NCI-H2081 treated with DMSO at 0.1 percent for 48 hours (cell line): ENCODE measurements at places on chromosomes 4 and X.
A peak's percentile ranks its signal among the peaks of the same experiment; 100 is the strongest.

DNA sequence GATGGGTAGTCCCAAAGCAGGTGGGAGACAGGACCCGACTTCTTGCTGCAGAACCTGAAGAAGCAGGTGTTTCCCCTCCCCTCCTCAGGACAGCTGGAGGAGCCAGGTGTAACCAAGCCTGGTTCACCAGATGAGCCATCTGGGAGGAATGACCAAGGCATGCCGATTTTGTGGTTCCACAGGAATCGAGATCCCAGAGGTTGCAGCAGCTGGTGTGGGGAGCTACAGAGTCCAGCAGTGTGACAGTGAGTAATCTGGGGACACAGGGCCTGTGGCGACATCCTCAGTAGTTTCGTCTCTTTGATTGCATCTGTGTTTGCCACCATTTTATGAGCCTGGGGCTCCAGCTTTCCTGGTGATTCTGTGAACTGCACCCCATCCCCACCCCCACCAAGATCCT lies 2.6 kb upstream of the NDP start:
- no peak for DNase-seq

- DNase-seq = no peak
These were observed 94.9 kb upstream of the NDP start for GRCh38 chrX:44068043-44068442.

DNA sequence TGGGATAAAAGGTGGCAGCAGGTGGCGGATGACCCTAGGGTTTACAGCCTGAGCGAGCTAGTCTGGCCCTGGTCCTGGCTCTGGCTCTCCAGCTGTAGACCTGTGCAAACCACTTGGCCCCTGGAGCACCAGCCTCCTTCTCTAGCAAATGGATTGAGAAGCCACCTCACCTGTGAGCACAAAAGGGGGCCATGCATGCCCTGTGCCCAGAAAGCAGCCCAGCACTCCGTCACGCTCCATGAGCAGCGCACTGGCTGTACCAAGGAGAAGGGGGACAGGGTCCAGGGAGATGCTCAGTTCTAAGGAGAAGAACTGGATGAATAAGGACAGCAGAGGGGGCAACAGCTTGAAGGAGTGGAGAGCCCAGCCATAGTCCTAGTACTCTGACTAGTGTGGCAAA lies 46.9 kb upstream of the C4orf50 start:
- DNase-seq = no peak

GRCh38 chr4:56575820-56576429 lies 70.3 kb downstream of the ARL9 start:
- no peak for DNase-seq

DNA sequence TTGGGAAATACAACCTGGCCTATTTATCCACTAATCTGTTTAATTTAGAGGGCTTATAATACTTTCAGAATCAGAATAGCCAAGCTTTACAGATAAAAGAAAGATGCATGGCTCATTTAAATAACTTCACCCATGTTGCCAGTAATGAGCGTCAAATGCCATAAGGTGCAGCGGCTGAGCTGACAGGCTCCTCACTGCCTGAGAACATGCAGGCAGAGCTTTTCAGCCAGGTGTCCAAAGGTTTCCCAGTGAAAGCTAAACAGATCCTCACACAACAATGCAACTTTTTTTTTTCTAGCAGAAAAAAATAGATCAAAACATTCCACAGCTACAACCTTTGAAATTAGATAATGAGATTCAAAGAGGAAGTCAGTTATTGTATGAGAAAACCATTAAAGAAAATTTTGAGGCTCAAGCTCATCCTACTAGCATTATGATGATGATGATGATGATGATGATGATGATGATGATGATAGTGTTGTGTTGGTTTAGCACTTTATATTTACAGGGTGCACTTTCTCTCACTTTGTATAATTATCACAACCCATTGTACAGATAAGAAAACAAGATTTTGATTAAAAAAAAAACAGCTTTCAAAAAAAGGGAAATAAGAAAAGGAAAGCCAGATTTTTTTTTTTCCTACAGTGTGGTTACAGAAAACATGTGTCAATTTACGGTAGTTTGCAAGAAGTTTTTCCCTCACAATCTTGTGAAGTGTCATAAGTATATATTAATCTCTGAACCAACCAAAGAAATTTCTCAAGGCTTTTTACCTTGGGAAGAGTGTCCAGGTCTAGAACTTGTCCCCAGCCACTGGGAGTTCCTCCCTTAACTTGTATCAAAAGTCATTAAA lies 12.2 kb upstream of the TNIP3 start:
- DNase-seq = no peak

GRCh38 chr4:21377046-21377445 lies 571.5 kb downstream of the KCNIP4 start:
- DNase-seq = no peak

GRCh38 chrX:53883196-53883595 lies 161.1 kb downstream of the PHF8 start:
- no peak for DNase-seq

DNA sequence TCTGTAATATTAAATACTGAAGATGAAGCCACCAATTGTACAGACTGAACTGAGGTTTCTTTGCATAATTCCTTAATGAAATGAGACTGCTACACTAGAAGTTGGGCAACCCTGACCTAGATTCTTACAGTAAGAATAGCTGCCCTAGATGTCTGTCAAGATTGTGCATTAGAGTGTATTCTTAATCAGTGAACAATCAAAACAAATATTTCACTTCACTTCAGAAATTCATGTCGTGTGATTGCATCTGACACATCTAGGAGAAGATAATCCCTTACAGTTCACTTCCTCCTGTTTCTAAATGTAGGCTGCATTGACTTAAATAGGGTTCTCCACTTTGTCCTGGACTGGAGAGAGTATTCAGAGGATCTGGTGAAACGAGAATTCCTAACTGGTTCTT lies 283.1 kb downstream of the HNRNPD start:
- DNase-seq = no peak

- no peak for DNase-seq
These were observed 54.3 kb upstream of the INTU start for GRCh38 chr4:127578491-127578890.

DNA sequence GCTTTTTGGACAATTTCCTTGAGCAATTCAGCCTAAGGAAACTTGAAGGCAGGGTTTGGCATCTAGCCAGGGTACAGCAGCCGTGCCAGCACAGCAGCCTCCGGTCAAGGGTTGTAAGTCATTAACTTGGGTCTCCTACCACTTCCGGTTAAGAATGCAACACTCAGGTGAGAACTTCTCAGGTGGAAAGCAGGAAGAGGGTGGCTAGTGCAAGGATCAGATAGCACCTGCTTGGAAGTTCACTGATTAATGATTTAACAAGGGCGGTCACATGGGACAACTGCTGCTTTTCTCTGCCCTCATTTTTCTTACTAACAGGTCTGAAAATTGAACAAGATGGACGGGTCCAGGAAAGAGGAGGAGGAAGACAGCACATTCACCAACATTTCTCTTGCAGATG lies 30.1 kb upstream of the SCOC start:
- no peak for DNase-seq

DNA sequence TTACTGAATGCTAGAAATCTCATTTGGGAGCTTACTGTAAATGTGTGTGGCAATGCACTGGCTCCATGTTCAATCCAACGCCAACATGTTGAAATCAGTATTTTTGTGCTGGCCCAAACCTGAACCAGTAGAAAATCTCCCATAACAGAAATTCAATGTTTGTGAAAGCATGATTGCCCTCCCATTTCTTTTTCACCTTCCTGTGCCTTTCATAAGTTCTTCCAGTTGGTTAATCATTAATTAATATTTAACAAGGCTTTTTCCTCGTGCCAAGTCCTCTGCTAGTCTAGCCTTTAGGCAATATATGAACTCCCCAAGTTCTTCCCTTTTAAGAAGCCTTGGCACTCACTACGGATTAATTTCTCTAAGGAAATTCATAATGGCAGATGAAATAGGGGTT lies 1.3 kb upstream of the PLS3 start:
- no peak for DNase-seq

GRCh38 chrX:104660092-104660491 lies 94.1 kb downstream of the IL1RAPL2 start:
- DNase-seq = no peak

DNA sequence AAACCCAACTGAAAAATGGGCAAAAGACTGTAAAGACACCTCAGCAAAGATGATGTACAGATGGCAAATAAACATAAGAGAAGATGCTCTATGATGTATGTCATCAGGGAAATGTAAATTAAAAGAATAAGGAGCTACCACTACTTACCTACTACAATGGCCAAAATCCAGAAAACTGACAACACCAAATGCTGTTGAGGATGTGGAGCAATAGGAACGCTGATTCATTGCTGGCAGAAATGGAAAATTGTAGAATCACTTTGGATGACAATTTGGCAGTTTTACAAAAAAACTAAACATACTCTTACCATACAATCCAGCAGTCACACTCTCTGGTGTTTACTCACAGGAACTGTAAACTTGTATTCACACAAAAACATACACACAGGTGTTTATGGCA lies 222.3 kb upstream of the LDB2 start:
- no peak for DNase-seq

- no peak for DNase-seq
These were observed 180.4 kb downstream of the NR3C2 start for GRCh38 chr4:148261848-148262247.

DNA sequence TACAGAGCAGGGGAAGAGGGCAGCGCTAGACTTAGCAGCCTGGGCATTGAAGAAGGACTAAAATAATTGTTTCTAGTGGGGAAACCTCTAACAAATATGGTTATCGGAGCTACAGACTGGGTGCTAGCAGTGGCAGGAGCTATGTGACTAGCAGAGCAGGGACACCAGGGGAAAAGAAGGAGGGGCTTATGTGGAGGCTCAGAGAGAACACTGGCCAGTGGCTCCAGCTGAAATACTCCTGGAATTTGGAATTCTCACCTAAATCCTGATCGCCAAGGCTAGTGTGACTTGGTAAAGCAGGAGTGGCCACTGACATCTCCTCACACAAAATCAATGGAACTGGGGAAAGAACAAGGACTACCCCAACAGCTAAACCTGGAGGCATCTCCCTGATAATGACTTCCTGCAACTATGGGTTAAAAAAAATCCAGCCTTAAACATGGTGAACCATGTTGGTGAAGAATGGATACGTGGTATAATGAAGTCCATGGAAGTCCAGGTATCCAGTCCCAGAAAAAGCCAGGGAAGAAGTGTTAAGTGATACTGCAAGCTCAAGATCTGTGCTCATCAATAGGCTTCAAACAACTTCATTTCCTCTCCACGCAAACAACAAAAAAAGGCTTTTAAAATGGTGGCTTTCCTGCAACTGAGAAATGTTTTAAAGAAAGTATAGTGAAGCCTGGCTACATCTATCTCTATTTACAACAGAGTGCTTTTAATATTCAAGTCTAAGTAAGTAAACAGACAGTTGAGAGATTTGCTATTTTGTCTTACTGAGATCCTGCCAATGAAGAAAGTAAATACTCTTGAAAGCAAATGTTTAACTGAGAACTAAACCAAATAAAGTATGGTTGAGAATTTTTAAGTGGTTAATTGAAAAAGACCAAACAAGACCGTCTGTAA lies 1.8 kb downstream of the TAPT1 start:
- DNase-seq = no peak

GRCh38 chr4:23889814-23890341 lies at the start of gene PPARGC1A:
TSS of gene PPARGC1A (minus strand) at chr4:23890047. CDS start at chr4:23889957, 90 bp downstream.
- DNase-seq = peak; percentile 63

- DNase-seq = no peak
These were observed 65.7 kb downstream of the SERPINA7 start for GRCh38 chrX:105972690-105973386.

GRCh38 chrX:55796496-55796895 lies 78.9 kb downstream of the RRAGB start:
- no peak for DNase-seq

- no peak for DNase-seq
These were observed 411.5 kb downstream of the IQCM start for GRCh38 chr4:149404143-149404542.

DNA sequence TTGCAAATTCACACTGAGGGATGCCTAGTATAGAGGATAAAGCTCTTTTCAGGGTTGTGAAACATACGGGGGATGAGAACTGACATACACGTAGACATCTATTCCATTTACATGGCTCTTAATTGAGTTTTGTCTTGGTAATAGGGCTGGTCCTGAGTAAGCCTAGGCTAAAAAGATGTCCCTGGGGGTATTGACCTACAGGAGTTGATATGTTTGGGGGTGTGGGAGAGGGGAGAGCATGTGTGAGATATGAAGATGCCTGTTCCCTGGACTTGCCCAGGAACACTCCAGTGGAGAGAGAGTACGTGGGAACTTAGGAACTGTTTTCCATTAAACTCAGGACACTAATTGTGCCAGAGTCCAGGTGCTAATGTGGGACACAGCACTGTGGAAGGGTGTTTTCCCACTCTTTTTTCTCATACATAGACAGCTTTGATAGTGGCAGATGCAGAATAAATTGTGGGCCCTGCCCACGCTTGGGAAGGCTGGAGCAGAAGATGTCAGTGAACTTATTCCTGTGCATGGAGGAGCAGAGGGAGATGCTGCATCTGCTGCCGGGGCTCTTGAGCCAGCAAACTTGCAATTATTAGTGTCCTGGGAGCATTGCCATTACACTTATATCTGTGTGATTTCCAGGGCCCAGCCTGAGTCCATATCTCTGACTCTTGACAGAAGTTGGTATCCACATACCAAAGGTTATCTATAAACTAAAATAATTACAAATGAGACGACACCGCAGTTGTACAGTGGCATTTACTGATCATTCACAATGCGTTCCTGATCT lies 20.7 kb downstream of the SYNPO2 start:
- no peak for DNase-seq

DNA sequence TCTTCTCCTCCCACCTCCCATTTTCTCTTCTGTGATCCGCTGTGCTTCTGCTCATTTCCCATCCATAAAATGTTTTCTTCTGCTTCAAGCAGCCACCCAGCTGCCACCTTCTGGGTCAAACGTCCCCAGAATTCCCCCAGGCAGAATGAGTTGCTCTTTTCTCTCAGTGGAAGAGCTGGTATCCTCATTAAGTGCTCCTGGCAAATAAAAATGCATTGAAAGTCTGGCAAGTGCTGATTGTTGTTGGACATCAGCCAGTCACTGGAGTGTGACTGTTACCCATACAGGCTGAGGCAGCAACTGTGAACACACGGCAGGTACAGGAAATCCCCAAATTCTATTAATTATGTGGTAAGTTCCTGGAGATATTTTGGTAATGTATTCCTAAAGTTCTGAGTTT lies 52.6 kb downstream of the LIMCH1 start:
- DNase-seq = peak; percentile 87

DNA sequence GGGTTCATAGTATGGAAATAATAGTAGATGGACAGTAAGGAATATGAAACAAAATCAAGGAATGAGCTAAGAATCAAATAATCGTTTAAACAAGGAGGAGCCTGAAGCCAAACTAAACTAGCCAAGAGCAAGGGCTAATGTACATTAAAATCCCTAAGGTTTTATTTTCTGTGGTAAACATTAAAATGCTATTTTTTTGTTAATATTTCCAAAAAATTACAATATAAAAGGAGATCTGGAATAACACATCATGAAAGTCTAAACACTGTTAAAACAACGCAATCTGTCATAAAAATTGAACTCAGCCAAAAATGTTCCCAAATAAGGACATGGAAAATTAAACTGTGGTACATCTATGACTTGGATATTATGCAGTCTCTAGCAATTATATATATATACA lies 188.2 kb downstream of the RNF150 start:
- DNase-seq = no peak

- DNase-seq = no peak
These were observed 30.9 kb upstream of the ELF2 start for GRCh38 chr4:139207873-139208403.

- DNase-seq = no peak
These were observed 346.7 kb upstream of the PPARGC1A start for GRCh38 chr4:24236532-24236931.
